ENCODE measurements at places on chromosomes 4 and X.

DNA sequence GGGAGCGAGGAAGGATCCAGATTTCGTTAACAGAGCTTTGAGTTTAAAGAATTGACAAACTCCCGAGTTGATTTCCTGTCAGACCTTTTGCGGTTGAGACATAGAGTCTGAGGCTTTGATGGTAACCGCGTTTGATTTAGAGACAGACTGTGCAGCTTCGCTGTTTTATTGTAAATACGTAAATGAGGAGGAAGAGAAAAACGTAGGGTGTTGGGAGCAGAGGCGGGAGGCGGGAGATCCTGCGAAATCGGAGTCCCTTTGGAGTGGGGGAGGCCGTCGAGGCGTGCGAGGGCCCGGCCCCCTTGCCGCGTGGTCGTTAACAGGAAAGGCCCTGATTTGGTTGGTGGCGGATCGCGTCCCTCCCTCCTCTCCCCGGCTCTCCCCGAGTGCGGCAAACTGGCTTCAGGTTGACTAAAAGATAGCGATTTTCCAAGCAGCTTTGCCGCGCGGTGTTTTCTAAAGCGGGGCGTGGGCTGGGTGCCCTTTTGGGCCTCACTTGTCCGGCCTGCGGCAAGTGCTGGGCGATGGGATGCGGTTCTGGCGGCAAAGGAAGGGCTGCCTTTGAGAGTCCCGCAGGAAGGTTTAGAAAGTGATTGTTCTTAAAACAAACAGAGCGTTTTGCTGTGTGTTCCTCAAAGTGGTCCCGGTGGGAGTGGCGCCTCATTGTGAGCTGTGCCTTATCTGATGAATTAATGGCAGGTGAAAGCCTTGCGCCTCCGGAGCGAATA, 857 bp downstream of the SCML1 start:
- DNase-seq: no peak

- no peak for DNase-seq
Observed at GRCh38 chr4:159374749-159375530, 272.1 kb downstream of the RAPGEF2 start.

DNA sequence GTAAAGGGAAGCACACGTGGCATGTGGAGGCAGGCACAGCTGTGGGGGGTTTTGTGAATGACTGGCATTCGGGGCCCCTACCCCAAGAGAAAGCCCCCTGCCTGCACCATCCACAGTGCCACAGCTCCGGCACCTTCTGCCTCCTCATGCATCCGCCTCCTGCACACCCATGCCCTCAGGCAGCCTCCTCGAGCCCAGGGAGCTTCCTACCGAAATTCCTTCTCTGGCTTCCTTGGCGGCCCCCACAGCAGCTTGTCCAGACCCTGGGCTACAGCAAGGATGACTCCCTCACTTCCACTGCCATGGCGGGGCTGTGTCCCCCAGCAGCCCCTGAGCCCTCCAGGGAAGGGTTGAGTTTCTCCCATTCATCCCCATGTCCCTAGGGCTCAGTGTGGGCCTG, 99.9 kb downstream of the WFS1 start:
- no peak for DNase-seq

GRCh38 chr4:81565142-81565870, 93.6 kb upstream of the RASGEF1B start:
- no peak for DNase-seq

GRCh38 chr4:39539089-39539611, 11.9 kb upstream of the UGDH start:
- DNase-seq: no peak
